NCI-H187 (cell line): ENCODE measurements at places on chromosomes 1 and 21.
A peak's percentile ranks its signal among the peaks of the same experiment; 100 is the strongest.

DNA sequence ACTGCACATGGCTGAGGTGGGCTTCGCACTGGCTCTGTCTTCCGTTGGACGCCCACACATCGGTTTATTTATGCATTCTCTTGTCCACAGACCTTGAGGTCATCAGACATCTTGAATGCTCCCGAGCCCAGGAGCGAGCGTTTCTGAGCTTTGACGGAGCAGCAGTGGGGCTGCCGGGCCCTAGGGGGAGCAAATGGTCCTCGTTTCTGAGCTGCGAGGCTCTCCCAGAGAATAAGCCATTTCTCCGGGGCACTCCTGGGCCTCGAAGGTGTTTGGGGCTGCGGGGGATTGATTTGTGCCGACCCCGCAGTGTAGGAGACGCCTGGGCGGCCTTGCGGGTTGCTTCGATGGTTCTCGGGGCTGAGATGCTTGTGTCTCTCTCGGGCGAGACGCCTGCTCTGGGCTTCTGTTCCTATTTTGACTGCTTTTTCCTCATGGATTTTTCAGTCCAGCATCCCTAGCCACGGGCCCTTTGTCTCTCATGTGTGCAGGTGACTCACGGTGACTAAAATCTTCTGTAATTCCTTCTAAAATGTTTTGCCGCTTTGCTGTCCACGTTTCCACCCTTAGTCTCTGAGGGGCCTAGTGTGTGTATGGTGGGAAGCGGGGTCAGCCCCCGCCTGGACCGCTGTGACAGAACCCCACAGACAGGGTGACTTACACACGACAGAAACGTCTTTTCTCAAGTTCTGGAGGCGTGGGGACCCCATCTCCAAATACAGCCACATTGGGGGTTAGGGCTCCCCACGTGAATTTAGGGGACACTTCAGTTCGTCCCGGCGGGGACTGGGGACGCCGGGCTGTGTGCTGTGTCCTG is 62.1 kb downstream of the FAAP20 start:
- no peak for DNase-seq

GRCh38 chr1:109789551-109790180 is 25.9 kb upstream of the EPS8L3 start:
- DNase-seq: no peak

DNA sequence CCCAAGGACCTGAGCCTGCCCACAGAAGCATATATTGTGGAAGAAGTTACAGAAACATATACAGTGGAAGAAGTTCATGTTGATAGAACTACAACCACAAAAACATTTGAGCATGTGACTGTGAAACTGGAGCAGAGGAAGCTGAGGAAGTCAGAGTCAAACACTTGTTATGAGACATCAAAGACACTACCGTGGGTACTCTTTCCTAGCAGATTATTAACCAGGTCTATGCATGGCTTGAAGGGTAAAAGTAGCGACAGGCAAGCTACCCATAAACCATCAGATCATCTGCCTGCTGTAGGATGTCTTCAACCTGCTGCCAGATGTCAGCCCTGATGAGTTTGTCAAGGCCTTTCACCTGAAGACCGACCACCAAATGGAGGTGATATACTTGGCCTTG is 35.8 kb downstream of the IVNS1ABP start:
- no peak for DNase-seq

DNA sequence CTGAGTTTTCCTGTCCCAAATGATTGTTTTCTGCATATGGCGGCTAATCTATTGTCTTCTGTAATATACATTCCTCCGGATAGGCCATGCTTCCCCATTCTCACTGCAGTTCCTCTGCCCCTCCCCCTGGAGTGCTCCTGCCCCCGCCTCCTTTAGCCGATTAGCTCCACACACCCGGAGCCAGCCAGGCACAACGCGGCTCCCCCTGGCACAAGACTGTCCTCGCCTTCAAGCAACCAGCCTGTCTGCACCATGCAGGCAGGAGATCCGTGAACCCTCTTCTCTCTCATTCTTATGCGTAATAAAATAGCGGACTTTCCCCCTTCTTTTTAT is 18.0 kb downstream of the SERTAD4 start:
- DNase-seq: no peak

DNA sequence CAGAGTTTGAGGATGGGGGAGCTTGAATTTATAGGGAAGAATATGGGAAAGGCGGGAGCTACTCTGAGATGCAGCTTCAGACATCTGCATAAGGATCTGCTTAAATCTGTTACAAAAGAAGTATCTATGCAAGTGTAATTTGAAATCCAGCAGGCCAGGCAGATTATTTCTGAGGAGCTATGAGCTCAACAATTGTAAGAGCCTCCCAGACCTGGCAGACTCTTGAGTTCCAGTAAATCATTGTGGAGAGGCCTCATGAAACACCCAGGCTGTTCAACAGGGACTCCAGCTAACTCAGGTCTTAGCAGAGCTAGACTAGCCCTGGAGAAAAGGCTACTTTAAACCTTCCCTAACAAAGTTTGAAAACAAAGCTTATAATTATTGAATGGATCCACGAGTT is 647.5 kb upstream of the CHRM3 start:
- DNase-seq: no peak

- DNase-seq: no peak
These were observed 26.3 kb upstream of the BCAR3 start for GRCh38 chr1:93707956-93708355.

GRCh38 chr1:31991182-31991581 is 22.5 kb upstream of the KHDRBS1 start:
- no peak for DNase-seq

DNA sequence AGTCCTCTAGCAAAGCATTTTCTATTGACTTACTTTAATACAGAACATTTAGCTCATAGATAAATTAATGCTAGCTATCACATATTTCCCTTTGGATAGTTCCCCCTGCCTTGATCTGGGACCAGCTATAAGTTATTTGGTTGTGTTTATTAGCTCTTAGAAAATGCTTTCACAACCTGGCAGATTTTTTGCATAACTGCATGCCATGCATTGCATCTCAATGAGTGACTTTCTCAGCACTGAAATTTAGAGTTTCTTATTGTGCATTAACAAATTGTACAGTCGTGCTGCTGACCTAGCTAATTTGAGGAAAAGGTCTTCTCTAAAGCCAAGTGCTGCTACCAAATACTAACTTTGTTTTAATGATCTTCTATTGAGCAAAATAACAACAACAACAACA is 164.8 kb downstream of the PLPPR5 start:
- no peak for DNase-seq

DNA sequence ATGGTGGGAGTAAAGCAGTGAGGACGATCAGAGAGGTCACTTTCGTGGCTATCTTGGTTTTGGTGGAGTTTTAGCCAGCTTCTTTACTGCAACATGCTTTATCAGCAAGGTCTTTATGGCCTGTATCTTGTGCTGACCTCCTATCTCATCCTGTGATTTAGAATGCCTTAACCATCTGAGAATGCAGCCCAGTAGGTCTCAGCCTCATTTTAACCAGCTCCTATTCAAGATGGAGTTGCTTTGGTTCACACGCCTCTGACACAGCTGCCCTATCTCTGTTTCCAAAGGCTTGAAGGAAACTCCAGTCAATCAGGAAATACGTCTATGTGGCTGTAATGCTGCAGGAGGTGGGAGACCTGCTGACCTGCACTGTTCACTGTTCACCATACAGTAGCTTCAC is 146.1 kb upstream of the POGK start:
- no peak for DNase-seq

DNA sequence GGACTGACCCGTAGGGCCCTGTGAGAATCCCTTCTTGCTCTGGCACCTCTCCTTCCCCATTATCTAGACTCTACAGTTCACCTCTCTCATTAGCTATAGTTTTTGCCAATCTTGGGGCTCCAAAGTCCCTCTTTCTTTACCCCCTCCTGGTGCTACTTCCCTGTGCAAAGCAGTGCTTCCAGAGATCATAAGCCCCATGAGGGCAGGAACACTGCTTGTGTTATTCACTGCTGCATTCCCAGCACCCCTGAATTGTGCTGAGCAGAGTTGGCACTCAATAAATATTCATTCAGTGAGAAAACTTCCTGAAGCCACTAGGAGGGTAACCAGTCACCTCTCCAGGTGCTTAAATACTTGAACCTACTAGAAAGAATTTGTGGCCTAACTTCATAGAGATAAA is 2.1 kb upstream of the H3-3A start:
- DNase-seq: no peak

DNA sequence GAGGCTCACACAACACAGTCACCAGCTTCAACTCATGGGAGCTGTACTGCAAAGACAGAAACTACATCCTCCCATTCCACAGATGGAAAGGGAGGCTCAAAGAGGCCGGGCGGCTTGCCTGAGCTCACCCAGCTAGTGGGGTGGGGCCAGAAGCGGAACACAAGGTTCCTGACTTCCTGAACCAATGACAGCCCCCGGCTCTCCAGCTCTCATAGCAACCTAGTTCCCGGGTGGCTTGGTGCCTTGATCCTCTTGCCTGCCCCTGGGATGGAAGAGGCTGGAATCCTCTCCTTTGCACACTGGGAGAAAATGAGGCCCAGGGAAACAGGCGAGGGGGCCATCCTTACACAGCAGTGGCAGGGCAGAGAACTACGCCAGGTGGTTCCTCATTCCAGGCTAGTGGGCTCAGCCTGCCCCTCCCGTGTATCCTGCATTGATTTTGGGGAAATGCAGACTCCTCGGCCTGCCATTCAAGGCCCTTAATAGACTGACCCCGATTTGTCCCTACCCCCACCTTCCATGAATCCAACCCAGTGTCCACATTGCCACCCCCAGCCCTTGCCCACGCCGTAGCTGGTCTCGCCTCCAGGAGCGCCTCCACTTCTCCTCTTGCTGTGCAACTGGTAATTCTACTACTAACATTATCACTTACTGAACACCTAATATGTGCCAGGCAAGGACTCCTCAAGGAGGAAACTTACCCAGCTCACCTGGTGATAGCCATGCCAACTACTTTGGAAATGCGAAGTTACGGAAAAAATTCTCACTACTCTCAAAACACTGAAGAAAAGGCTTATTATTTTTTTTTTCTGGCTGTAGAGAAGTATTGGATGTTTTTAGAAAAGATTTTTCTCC is 5.0 kb downstream of the RAP1GAP start:
- no peak for DNase-seq

- peak; percentile 12 for DNase-seq
These were observed 8.8 kb upstream of the GUCA2A start for GRCh38 chr1:42173155-42173933.

GRCh38 chr21:25639551-25640201 is 618 bp downstream of the JAM2 start:
- no peak for DNase-seq

DNA sequence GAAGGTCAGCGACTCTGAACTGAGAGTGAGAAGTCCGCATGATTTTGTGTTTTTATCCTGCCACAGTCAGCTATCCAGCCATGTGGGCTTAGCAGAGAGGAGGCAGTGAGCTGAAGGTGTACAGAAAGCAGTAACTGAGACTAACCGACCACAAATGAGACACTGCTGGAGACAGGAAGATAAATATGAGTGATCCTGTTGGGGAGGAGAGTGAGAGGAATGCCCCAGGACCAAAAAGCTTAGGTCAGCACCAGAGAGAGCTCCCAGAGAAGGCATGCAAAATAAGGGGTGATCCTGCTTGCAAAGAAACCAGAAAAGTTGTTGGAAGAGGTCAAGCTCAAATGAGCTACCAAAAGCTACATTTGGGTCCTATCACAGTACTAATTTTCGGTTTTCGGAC is 63.7 kb downstream of the HLCS start:
- DNase-seq: no peak

DNA sequence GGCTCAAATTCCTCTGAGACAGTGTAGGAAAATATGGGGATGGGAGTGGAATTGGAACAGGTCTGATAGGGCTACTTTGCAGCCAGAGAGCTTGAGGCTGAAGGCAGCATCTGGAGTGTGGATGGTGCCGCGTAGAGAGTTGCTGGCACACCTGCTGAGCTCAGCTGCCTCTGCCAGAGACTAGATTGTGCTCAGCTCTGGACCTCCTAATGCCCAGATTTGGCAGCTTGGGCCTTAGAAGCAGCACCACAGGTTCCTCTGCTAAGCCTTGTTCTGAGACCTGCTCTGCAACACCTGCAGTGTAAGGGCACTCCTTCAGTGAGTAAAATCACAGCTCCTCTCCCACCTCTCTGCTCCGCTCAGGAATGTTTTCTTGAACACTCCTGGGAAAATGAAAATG is 23.3 kb downstream of the ACOT11 start:
- no peak for DNase-seq

GRCh38 chr1:11590395-11590794 is 63.8 kb downstream of the FBXO2 start:
- DNase-seq: no peak

- no peak for DNase-seq
These were observed 160.2 kb downstream of the HIVEP3 start for GRCh38 chr1:41758500-41758899.

DNA sequence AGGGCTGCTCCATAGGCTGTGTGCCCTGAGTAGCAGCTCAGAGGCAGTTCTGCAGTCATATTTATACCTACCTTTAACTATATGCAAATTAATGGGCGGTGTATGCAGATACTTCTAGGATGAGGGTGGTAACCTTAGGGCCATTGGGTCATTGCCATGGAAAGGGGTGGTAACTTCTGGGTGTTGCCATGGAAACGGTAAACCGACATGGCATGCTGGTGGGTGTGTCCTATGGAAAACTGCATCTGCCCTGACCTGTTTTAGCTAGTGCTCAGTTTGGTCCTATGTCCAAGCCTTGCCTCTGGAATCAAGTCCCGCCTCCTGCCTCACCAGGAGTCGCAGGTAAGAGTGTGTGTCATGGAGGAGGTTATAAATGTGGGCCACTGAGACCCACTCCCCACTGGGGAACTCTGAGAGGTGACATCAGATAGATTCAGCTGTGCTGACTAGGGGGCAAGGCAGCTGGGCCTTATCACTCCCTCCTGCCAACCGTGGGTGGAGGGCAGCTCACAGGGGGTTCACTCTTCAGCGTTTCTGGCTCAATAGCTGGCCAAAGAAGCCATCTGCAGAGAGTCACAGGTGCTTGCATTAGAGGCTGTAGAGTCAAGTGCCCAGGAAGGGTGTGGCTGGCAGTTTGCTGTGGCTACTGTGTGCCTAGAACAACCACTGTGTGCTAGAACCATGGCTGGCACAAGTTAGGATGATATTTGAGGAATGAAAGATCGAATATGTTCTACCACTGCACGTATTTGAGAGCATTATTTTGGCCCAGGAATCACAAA is 19.0 kb downstream of the BACE2 start:
- no peak for DNase-seq

GRCh38 chr1:115088871-115089419 is 358 bp downstream of the TSPAN2 start:
- DNase-seq: no peak

DNA sequence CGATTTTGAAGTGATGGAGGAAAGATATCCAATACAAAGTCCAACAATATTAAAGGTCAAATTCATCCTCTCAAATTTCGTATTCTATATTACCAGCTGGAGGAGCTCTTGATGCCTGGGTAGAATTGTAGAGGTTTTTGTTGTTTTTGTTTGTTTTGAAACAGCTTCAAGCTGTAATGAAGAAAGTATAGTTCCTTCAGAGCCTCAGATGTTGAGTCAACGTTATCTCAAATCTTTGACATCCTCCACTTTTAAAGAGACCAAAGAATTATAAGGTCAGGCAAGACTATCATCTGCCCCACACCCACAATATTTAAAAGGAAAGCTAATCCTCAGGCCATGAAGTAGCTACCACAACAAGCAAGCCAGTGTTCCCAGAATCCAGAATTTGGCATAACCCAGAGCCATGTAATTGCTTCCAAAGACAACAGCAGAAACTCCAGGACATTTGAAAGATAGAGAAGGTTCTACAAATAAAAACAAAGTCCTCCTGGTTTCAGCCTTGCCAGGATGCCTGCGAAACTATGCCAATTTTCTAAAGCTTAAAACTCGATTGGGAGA is 24.9 kb downstream of the VAV3 start:
- no peak for DNase-seq

GRCh38 chr1:14924455-14925331 is 228.9 kb upstream of the TMEM51 start:
- DNase-seq: no peak
